Activated CD8-positive, alpha-beta memory T cell treated with anti-CD3 and anti-CD28 coated beads for 24 hours (primary cell): ENCODE measurements at places on chromosomes 16 and 17.

- DNase-seq = no peak
Measured at GRCh38 chr17:81601525-81602120, 35.3 kb downstream of the NPLOC4 start.

DNA sequence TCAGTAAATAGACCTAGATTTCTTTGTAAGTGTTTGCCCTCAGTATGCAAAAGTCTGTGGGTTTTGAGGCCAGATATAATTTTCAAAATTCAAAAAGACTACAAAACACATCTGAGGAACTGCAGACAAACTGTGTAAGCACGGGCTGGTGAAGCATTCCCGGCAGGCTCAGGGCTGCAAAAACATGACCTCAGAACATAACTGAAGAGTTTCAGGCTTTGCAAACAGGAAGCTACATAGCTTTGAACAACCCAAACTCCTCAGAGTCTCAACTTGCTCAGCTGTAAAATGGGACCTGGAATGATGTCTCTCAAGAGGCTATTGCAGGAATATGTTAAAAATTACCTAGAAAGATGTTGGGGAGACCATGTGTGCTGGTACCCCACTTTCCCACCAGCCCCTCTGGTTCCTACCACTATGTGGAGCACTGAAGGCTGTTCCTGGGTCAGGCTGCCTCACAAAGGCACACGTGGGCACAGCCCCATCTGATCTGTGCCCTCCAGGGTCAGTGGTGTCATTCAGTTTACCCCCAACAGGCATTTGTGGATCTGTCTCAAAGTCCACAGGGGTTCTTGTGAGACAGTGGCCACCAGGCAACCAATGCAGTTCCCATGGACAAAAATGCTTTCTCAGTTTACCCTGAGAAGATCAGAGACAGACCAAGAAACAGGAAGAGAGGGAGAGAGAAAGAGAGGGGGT is 72.9 kb downstream of the CREBBP start:
- no peak for DNase-seq

DNA sequence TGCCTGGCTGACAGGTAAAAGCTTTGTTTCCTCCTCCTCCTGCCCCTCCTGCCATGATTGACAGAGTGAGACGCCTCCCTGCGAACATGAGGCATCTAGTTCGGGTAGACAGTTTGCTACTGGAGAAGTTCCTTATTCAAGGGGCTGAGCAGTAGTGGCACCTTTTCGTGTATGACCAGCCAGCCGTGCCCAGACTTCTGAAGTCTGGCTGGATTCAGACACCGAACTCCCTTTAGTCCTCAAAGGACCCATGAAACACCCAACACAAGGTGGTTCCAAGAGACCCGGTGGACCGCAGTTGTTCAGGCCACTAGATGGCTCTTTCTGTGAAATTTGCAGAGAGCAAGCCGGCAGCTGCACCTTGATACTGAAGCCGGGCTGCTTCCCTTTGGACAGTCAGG is 192.8 kb downstream of the XYLT1 start:
- DNase-seq = no peak

- DNase-seq = no peak
Measured at GRCh38 chr16:27920391-27920891, 143.1 kb downstream of the GSG1L start.

- DNase-seq = no peak
Measured at GRCh38 chr17:82092995-82093751, 4.9 kb downstream of the FASN start.

- DNase-seq = no peak
Measured at GRCh38 chr17:80995131-80995530, 3.5 kb downstream of the CHMP6 start.

DNA sequence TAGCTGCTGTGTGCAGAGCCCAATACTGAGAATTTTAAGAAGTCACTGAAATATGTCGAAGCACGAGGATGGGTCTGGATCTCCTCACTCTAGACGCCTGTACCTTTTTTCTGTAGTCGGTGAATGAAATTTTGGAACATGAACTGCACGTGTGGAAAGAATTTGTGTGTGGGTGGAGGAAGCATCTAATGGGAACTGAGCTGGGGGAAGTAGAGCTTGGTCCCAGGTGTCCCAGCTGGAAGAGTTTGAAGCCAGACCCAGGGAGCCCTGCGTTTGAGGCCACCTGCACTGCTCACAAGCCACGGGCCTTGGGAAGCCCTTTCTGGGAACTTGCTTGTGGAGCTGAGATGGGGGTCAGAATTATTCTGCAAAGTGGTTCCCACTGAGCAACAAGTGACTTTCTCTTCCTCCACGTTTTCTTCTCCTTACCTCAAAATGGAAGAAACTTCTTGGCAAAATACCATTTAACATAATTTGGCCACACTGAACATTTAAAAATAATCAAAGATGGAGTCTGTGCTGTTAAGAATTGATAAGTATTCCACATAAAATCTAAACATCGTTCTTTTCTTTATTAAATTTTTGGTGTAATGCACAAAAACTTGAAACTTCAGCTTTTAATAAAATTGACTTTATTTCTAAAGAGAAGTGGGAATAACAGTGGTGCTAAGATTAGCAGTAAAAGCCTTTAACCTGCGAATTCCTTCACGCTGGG is 163.8 kb downstream of the PRKCA start:
- DNase-seq = no peak

DNA sequence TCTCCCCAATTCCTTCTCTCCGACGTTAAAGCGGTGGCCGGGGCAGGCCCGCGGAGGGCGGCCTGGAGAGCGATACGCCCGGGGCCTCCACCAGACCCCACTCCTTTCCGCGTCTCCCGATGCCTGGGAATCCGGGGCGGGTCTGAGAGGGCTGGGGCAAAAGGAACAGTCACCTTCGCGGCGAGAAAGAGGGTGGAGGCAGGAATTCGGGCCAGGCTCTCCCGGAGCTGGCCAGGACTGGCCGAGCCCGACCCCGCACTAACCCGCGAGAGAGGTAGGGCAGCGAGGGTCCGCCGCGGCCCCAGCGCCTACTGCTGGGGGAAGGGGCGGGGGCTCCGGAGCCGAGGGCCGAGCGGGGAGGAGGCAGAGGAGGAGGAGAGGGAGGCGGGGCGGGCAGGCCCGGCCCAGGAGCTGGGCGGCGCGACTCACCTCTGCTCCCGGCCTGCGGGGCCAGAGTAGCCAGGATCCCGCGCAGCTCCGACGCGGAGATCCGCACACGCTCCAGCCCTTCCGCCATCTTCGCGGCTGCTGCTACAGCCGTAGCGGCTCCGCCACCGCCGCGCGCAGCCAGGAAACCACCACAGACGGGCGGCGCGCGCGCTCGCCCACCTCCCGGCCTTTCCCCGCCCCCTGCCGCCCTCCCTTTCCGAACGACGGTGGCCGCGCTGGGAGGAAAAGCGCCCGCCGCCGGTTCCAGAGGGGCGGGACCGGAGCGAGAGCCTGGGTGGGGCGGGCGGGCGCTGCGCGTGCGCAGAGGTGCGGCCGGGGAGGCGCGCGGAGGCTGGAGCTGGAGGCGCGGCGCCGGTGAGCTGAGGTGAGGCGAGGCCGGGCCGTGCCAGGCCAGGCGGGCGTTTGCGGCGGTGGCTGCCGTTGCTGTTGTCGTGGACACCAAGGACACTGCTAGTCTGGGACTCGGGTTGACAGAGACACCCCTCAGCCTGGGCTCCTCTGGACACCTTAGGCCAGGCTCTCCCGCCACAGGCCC is at the start of the genes SMG6 and SRR:
Gene SMG6 (minus strand): TSS at position 582 of the 985 bp plus-strand sequence. CDS start 65 bp downstream, at position 517.
Gene SRR (plus strand): TSS at position 747 of the 985 bp plus-strand sequence. CDS start 11,611 bp downstream, outside the sequence.
- peak; percentile 97 for DNase-seq

DNA sequence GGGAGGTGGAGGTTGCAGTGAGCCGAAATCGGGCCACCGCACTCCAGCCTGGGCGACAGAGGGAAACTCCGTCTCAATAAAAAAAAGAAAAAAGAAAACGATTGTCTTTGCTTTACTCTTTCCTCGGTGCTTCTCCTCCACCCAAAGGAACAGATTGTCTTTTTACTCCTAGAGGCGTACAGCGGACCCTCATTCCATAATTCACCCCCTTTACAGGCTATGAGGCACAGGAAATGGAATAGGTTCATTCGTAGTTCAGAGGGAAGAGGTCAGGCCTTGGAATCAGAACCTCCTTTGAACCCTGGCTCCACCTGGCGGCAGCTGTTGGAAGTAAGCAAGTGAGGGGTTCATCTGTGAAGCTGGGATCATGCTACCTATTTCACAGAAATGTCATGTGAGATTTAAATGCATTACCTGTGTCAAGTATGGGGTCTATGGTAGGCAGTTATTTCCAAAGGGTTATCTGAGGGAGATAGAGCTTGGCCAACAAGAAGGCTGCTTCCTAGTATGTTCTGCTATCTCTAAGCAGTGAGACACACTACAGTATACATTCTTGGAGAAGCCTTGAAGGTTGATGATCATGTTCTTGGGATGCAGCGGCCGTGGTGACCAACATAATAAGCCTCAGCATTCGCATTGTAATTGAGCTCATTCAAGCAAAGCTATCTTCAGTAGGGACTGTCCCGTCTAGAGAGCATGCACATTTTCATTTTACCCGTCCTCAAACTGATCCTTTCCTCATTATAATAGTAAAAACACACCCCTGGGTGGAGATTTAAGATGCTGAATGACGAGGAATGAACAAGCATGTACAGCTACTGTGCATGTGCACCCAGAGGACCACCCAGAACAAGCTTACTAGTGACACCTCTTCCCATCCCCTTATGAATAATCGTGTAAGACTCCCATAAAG is 18.7 kb upstream of the ZNF689 start:
- peak; percentile 98 for DNase-seq
